ENCODE measurements at places on chromosomes 3 and 15.
A peak's percentile ranks its signal among the peaks of the same experiment; 100 is the strongest.

DNA sequence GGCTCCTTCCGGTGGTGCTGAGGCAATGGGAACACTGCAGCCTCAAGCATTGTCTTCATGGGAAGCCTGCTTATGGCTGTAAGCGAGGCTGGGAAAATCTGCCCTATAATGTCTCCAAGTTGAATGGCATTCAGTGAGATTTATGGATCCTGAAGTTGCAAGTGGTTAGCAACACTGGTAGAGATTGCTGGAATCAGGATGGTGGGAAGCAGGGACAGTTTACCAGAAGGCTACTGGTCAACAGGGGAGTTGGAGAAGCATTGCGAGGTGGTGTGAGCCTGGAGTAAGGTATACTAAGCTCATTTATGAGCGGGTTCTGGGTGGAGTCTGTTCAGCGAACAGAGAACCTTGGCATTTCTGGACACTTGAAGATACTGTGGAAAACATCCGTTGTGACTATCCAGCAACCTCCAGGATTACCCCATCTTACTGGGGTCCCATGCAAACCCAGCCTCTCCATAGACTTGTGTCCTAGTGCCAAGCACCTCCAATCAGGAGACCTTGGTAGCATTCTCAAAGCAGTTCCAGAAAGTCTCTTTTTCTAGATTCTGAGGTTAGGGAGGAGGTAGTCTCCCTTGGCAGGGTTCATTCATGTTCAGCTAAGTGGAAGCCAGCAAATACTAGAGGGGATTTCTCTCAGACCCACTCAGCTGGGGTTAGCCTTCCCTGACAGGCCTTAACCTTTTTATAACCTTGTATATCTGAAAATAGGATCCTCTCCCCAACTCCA is 7.3 kb downstream of the RPSA start:
- no peak for DNase-seq

DNA sequence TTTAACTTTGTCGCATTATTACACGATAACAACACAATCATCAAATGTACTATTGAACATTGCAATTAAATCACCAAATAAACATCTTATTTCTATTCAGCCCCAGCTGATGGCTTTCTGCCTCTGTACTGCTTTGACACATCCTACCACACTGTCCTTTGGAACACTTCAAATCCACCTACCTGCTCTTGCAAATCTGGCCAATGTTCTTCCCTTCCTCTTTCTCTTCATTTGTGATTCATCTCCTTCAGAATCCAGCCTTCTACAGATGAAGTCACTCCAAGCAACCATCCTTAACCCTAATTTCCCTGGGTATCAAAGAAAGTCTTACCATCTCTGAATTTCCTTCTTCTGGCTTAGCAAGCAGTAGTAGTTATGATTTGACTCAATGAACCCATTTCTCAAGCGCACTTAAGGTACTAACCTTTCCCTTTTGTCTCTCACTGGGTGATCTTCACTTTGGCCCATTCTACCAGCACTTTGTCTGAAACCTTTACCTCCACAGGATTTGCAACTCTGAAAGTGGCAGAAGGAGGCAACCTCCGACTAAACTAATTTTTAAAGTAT is 502.9 kb downstream of the FOXP1 start:
- no peak for DNase-seq

DNA sequence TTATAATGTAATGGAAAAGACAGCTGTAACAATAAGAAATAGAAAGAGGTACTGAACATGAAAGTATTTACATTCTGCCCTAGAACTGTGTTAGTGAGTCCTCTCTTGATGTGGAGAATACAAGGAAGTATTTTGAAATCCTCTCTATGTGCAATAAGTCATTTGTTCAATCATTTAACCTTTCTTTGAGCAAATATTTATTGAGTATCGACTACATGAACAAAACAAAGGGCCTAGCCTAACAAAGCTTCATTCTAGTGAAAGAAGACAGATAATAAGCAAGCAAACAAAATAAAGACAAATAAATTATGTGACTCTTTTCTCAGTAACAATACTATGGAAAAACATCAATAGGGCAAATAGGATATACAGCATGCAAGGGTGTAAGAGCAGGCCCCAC is 354.9 kb upstream of the ATP11B start:
- no peak for DNase-seq

- DNase-seq, result peak; percentile 13
These were observed 3.1 kb downstream of the ABTB1 start for GRCh38 chr3:127675651-127676391.

DNA sequence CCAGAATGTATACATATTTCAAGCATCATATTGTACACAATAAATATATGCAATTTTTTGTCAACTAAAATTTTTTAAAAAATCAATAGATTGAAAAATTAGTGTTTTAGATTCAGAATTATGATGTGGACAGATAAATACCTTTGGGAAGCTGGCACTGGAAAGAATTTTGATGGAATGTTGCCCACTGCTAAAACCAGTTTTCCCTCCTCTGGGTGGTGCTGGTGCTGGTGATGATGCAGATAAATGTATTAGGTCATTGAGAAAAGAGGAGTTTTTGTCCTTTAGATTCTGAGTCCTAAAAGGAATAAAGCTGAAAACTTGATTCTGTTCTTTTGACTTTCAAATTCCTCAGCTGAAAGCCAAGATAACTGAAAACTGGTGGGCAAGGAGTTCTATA is 56.0 kb upstream of the SUCLG2 start:
- DNase-seq, result no peak

DNA sequence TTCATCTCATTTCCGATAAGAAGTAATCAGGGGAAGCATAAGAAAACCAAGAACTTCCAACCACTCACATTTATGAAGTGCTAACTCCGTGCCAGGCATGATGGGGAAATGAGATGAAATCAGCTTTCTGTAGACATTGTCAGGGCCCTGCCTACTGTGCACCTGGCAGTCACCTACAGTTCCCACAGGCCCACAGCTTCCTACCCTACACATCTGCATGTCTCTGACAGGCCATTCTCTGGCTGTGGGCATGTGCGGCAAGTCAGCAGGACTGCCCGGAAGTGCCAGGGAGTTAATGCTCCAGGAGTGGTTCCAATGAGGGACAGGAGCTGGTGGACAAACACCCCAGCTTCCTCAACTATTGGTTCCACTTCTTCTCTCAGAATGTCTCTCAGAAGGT is 24.3 kb downstream of the EIF1B start:
- DNase-seq, result no peak

- no peak for DNase-seq
These were observed 109.4 kb downstream of the KLHL25 start for GRCh38 chr15:85685356-85685755.

DNA sequence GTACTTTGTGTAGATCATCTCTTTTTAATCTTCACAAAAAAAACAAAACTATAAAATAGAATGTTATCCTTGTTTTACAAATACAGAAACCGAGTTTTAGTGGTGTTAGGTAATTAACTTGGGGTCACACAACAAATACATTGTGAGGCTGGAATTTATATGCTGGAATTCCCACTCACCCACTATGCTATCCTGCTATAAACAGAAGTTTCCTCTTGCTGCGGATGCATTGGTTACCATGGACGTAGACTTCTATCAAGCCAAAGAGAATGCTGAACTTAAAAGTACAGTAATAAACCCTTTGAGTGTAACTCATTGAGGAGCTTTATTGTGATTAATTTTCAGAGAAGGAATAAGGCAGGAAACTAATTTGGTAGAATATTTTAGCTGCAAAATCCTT is 9.2 kb downstream of the SNAP23 start:
- DNase-seq, result no peak

DNA sequence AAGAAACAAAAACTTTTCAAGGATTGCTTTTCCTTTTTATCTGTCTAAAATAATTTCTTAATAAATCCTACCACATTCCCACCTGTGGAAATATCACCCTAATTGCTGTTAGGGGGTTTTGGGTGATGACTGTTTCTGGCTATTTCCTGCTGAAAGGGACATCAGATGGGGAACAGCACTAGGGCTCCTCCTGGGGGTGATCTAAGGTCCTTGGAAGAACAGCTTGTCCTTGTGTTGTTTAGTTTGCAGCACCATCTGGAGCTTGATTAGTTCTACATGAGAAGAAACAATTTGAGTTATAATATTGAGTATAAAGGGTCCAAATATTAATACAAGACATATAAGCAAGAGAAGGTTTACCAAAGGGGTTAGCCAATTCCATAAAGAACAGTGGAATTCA is 18.7 kb downstream of the OR5H15 start:
- DNase-seq, result no peak

- no peak for DNase-seq
These were observed 104.3 kb downstream of the OXNAD1 start for GRCh38 chr3:16369276-16369675.

- no peak for DNase-seq
These were observed 151.4 kb downstream of the FBLN2 start for GRCh38 chr3:13700362-13700761.

GRCh38 chr15:52078197-52078875 is 34.2 kb downstream of the BCL2L10 start:
- DNase-seq, result no peak

GRCh38 chr3:111853068-111853467 is 6.0 kb upstream of the PHLDB2 start:
- no peak for DNase-seq

- no peak for DNase-seq
These were observed 18.2 kb downstream of the DNAJB8 start for GRCh38 chr3:128448491-128448890.

DNA sequence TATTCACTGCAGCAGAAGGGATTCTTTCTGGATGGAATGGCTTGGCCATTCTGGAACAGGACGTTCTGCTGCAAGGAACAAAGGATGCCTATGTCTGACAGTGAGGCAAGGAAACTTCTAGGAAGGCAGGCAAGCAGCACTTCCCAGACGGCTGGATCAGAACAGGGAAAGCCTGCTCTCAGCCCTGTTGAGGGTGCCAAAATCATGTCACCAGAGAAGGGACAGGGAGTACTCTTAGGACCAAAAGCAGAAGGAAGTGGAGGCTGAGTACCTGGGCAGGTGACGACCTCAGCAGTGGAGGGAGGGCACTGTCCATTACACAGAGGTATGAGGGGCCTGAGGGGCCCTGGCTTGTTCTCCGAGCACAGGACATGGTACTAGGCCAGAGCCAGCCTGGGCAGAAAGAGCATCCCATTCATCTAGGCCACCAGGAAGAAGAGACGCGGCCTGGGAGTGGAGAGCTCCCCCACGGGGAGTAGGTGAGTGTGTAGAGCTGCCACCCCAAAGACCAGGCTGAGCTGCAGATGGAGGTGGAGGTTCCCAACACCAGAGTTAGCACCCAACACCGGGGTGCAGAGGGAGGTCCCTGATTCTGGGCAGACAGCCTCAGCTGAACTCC is 9.6 kb downstream of the KLF15 start:
- DNase-seq, result peak; percentile 13

- no peak for DNase-seq
These were observed 507.5 kb upstream of the TGFBR2 start for GRCh38 chr3:30098653-30099455.

GRCh38 chr3:189512039-189512438 is 119.2 kb upstream of the TP63 start:
- no peak for DNase-seq

DNA sequence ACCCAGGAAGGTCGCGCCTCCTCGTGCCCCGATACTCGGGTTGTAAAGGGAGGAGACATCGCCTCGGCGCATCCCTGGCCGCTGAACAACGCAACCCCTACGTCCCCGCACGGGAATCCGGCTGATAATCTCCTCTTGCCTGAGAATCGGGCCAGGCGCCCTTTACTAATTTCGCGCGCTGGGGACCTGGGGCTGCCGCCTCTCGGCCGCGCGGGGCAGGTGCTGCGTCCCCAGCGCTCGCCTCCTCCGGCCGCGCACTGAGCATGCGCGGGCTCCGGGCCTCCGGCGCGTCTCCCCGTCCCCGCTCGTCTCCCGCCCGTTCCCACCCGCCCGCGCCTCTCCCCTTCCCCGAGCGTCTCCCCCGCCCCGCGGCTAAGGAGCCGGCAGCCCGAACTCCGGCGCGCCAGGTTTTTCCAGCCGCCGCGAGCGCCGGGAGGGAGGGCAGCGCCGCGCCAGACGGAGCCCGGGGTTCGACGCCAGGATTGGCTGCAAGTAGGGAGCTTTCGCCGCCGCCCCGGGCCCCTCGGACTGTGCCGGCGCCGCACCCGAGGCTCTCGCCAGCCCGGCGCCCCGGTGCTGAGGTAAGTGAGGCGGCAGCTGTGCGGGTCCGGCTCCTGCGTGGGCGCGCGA is at the start of gene CNTN4:
Gene CNTN4 (plus strand): TSS at position 469 of the 630 bp plus-strand sequence.
- DNase-seq, result no peak

GRCh38 chr3:151426341-151426657 is 34.6 kb downstream of the IGSF10 start:
- DNase-seq, result no peak

- no peak for DNase-seq
These were observed 13.8 kb upstream of the TNFSF10 start for GRCh38 chr3:172536993-172537419.

DNA sequence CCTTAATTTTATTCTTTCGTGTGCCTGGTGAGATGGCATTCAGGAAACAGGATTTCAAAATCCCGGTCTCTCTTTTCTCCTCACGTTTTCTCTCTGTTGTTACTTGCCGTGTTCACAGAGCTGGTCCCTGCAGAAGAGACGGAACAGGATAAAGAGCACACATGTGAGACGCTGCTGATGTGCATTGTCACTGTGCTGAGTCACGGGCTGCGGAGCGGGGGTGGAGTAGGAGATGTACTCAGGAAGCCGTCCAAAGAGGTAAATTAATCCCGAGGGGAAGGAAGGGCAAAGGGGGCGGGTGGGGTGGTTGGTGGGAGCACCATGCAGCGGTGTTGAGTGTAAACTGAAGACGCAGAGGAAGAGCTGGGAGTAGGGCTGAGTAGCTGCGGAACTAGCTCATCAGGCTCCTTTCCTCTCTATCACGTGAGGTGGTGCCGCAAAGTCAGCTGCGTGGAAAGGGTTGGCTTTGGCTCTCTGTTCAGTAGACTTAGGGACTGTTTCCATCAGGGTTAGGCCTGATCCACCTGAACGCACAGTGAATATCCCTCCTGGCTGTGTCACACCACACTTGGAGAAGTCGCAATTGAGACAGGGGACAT is 164.8 kb upstream of the BHLHE40 start:
- peak; percentile 25 for DNase-seq

DNA sequence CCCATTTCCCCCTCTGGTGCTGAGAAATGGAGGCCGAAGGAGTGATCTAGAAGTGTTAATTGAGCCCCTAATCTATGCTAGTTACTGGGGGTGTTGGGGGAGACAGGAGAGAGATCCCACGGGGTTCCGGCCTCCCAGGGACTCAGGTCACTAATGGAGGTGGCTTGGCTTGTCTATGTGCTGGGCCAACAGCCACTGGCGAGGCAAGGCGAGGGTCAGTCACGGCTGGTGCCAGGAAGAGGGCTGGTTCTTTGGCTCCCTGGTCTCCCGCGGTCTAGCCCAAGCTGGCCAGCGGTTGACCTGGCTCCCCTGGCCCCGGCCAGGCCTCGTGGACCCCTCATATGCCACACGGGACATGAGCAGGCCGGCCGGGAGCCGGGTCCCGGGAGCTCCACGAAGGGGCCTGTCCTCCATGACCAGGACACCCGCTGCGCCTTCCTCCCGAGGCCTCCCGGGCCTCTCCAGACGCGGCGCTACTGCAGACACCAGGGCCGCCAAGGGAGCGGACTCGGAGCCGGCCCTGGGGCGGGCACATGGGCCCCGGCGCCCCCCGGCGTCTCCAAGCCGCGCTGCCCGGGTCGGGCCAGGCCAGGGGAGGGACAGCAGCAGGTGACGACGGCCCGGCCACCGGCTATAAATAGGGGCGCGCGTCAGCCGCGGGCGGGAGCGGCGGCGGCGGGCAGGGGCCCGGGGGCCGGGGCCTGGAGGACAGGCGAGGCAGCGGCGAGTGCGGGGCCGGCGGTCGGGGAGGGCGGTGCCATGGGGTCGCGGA is at the start of gene ALPK3:
Gene ALPK3 (plus strand): TSS at position 663 of the 772 bp plus-strand sequence. CDS start 97 bp downstream, at position 760.
- no peak for DNase-seq

- no peak for DNase-seq
These were observed 38.0 kb upstream of the ATP11B start for GRCh38 chr3:182755308-182755707.

- DNase-seq, result no peak
These were observed 45.7 kb downstream of the UBP1 start for GRCh38 chr3:33394403-33395054.

Measured in CD4-positive, alpha-beta T cell treated with Interleukin-15 for 1 hour (primary cell).